Cerebellum (tissue), 4 donors: ENCODE measurements at places on chromosomes 3 and 15.
A peak's percentile ranks its signal among the peaks of the same experiment; 100 is the strongest.

GRCh38 chr15:79432345-79433275 is 474 bp downstream of the MINAR1 start:
- DNase-seq = peak; percentile 52

- DNase-seq = no peak
These were observed 101.3 kb downstream of the LRRK1 start for GRCh38 chr15:101020451-101020850.

DNA sequence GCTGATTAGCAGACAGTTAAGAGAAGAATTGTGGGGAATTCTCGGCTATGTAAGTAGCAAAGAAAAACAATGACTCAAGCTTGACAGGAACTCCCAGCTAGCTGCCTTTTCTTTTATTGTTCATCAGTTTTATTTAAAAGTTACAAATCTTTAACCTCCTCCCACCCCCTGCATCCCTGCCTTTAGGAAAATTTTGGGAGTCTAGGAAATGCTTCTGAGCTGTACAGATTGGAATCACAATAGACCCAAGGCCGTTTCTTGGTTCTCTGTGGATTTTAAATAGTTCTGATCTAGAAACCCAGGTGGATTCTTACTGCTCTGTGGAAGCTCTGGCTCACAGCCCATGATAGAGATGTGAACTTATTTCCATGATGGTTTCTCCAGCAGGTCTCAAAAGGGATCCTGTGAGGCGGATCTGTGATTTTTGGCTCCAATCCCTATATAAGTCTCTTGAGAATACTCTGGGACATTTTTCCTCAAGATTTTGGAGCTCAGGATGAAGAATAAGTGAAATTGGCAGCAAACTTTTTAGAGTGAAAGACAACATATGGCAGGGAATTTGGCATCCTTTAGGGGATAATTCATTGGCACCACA is 312.3 kb downstream of the EPHA3 start:
- DNase-seq = no peak

GRCh38 chr3:173397161-173398110 is at the start of gene NLGN1:
Gene NLGN1, plus strand, starts transcription at chr3:173397744.
- peak; percentile 70 for DNase-seq

GRCh38 chr3:178435575-178435974 is 100.7 kb upstream of the KCNMB2 start:
- no peak for DNase-seq

- peak; percentile 71 for DNase-seq
These were observed 13.7 kb downstream of the USP13 start for GRCh38 chr3:179666436-179667035.

DNA sequence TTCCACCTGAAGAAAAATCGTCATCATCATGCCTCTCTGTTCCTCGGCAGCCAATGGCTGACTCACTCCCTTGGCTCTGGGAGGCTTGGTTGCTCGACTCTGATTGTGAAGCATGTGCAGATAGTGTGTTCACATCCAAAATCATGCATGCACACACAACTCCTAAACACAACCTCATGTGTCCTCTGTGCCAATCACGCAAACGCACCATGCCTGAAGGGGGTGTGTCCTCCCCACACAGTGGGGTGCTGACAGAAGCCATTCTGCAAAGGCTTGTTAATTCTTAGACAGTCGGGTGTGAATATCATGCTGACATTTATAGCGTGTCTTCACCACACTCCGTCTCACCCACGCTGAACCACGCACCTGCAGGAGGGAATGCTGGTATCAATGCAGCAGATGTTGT is 11.4 kb upstream of the CCDC174 start:
- no peak for DNase-seq

GRCh38 chr3:136802481-136802996 is 16.4 kb upstream of the SLC35G2 start:
- no peak for DNase-seq

DNA sequence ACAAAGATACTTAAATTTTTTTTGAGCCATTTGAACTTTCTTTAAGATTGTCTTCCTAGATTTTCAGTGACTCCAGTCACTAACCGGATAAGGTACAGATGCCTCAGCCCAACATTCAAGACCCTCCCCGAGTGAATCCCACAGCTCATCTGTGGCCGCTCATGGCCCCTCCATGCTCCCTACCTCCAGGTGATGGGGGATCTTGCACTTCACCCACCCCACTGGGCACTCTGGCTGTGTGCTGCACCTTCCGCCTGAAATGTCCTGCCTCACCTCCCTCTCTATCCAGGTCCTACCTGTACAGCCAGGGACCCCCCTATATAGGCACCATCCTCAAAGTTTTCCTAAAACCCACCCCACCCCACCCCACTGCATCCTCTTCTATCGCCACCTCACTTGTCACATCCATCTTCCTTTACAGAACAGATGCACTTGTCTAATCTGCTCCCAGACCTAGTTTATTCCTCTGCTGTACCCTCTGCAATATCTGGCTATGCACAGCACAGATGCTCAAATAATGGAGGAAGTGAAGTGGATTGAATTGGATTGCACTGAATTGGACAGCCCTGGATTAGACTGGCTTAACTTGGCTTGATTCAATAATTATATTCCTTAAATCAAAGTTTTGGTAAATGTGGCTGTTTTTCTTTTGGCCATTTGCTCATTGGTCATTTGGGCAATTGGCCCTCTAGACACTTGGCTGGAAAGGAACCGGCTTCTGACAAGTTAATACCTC is 24.5 kb downstream of the NTRK3 start:
- DNase-seq = no peak

DNA sequence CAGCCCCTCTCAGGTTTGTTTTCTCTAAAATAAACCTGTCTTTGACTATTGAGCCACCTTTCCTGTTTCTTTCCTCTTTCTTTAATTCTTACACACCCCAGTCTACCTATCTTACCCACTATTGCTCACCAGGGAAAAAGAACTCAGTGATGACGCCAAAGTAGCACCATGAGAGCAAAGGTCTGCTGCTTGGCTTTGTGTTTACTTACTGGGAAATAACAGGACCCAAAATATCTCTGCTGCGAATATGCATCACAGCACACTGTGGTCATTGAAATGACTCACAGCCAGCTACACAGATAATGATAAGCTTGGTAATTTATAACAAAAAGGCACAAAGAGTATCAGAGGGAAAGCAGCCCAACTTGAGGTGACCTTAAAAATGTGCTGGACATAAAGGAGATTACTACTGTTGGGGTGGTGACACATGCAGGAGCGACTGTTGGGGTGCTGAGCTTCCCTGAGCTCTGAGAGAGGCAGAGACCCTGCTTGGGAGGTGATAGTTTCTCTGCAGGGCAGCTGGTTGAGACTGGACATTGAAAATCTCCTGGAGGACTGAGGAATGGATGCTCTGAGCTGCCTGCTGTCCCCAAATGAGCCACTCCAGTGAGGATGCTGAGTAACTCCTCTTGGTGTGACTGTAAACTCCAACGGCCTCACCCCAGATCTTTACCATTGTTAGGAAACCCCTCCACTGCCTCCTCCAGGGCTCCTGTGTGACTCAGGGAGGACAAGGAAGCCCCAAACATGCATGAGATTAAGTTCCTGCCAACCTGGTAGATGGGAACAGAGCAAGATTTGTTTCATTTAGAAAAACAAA is 14.5 kb downstream of the EFCAB12 start:
- no peak for DNase-seq

GRCh38 chr3:139325551-139325950 is 18.3 kb upstream of the MRPS22 start:
- DNase-seq = no peak

GRCh38 chr3:101667331-101667730 is 9.6 kb downstream of the ZBTB11 start:
- no peak for DNase-seq

- DNase-seq = no peak
These were observed 264.8 kb downstream of the SOX2 start for GRCh38 chr3:181976526-181976925.

GRCh38 chr3:72213296-72214065 is 428.5 kb upstream of the PROK2 start:
- no peak for DNase-seq
